ENCODE measurements at places on chromosomes 7 and 10.

GRCh38 chr10:12909182-12909835, 92.2 kb downstream of the CCDC3 start:
- no peak for DNase-seq

DNA sequence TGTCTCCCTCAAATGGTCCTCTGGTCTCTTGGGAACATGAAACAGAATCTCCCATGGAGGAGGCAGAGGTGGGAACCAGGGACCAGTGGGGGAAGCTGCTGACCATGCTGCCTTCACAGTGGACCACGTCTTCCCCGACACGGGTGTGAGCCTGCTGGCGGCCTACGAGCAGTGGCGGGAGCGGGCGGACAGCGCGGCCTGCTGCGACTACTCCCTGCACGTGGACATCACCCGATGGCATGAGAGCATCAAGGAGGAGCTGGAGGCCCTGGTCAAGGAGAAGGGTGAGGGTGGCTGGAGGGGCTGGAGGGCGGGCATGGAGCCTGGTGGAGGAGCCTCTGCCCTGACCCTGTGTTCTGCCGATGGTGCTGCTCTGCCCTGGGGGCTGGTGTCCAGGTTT, 8.0 kb downstream of the DPYSL4 start:
- DNase-seq, result no peak

- DNase-seq, result no peak
Observed at GRCh38 chr10:21518641-21519396, 6.7 kb downstream of the SKIDA1 start.

GRCh38 chr10:102597131-102597991, 46.9 kb upstream of the TRIM8 start:
- DNase-seq, result no peak

- no peak for DNase-seq
Observed at GRCh38 chr10:125116041-125116649, 44.2 kb downstream of the CTBP2 start.

DNA sequence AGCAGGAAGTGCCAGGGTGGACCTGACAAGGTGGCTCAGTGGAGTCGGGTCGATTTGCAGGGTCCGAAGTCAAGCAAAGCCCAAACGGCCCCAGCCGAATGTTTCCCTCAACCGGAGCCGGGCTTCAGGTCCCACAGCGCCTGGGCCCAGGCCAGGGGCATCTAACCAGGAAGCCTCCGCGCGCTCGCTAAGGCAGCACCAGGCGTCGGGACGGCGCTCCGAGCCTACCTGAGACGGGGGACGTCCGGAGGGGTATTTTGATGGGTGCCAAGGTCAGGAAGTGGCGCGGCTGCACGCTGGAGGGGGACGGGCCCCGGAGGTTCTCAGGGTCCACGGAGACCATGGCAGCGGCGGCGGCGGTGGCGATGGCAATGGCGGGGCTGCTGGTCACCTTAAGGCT, 51.5 kb downstream of the TCERG1L start:
- no peak for DNase-seq

DNA sequence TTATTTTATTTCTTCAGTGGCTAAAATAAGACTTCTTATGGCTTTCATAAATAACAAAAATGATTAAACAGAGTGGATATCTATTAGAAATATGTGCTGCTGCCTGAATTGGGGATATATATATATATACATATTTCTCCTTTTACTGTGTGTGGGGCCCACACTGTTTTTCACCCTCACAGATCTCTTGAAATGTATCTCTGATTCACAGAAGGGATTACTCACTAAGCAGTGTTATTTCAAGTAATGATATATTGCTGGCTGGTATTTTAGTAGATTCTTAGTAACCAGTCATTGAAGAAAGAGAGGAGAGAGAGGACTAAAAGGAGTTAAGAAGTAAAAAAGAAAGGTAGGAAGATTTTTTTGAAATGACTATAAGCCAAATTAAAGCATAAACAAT, 308.6 kb upstream of the NRP1 start:
- no peak for DNase-seq

All from effector memory CD4-positive, alpha-beta T cell (primary cell).